H4 (cell line): ENCODE measurements at places on chromosomes 1 and 21. TPM values are rescaled to one million over a fixed set of nuclear protein-coding genes. Genes with fewer than 3 reads are reported as not detected.
A peak's percentile ranks its signal among the peaks of the same experiment; 100 is the strongest.

- no peak for DNase-seq
Measured at GRCh38 chr1:29638281-29638680, 402.0 kb downstream of the PTPRU start.

- DNase-seq = no peak
Measured at GRCh38 chr1:211939876-211940468, 95.4 kb downstream of the INTS7 start.

DNA sequence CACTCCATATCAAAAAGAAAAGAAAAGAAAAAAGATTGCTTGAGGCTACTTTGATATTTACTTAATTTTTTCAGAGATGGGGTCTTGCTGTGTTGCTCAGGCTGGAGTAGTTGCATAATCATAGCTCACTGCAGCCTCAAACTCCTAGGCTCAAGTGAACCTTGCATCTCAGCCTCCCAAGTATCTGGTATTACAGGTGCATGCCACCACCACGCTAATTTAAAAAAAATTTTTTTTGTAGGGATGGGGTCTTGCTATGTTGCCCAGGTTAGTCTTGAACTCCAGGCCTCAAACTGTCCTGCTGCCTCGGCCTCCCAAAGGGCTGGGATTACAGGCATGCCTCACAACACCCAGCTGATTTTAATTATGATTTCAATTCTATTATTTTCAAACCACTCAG, 38.2 kb downstream of the RTCA start:
- no peak for DNase-seq

DNA sequence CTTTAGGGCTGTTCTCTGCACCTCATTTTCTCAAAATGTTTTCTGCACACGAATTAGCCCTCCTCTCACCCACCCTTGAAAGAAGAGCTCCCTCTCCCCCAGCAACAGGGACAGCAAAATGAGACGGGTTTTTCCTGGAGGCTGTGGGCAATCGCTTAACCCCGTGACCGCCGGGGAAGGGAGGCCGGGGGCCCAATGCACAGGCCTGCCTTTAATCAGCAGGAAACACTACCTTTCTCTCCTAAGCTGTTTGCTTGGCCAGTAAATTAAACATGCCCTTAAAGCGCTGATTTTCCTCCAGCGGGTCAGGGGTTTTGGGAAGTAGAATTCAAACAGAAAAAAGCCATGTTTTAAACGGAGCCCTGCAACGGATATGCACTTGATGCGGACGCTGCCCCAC, 114.4 kb downstream of the PRDM16 start:
- no peak for DNase-seq

GRCh38 chr1:36203554-36204346, 20.5 kb upstream of the THRAP3 start:
- peak; percentile 71 for DNase-seq

DNA sequence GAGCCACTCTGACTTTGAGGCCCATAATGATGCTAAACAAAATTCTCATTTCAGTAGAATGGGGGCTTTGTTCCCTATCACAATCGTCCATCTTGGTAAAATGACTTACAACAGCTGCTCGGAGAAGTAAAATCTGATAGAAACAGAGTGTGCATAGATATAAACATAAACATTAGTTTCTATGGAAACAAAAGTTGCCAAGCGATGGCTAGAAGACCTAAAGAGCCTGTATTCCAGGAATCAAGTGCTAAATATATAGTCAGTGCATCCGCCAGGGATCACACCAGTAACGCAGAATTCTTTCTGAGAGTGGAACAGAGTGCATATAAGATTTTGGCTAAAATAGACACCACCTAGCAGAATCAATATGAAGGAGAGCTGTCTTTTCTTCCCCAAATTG, 91.2 kb upstream of the KAZN start:
- no peak for DNase-seq

GFI1 gene
- total RNA-seq = 0.17 and 0.80 TPM in 2 replicates

- DNase-seq = no peak
Measured at GRCh38 chr1:151739590-151740355, 18.5 kb downstream of the RIIAD1 start.

- no peak for DNase-seq
Measured at GRCh38 chr1:224329484-224329841, 509 bp downstream of the NVL start.

DNA sequence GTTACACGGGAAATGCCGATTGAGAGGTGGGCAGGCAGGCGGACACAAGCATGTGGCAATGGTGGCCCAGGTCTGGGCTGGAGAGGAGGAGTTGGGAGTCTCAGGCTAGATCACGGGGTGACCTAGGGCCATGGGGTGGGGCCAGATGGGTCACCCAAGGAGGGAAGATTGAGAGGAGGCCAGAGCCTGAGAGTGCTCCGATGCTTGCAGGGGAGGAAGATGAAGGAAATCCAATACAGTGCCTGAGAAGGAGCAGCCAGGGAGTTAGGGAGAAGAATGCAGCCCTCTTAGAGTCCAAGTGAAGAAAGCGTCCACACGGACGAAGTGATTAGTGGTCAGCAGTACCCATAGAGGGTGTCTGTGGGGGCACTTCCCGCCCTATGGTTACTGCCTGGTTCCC, 61.4 kb upstream of the FAM3B start:
- no peak for DNase-seq

LENEP gene
- total RNA-seq = not detected in 2 replicates

DNA sequence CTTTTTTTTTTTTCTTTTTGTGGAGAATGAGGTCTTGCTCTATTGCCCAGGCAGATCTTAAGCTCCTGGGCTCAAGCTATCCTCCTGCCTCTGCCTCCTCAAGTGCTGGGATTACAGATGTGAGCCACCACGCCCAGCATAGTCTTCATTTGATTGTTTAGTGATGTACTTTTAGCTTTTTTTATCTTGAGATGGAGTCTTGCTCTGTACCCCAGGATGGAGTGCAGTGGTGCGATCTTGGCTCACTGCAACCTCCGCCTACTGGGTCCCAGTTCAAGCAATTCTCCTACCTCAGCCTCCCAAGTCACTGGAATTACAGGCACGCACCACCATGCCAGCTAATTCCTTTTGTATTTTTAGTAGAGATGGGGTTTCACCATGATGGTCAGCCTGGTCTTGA, 24.0 kb upstream of the LRRC3 start:
- no peak for DNase-seq
